ENCODE measurements at places on chromosomes 13 and 19.

DNA sequence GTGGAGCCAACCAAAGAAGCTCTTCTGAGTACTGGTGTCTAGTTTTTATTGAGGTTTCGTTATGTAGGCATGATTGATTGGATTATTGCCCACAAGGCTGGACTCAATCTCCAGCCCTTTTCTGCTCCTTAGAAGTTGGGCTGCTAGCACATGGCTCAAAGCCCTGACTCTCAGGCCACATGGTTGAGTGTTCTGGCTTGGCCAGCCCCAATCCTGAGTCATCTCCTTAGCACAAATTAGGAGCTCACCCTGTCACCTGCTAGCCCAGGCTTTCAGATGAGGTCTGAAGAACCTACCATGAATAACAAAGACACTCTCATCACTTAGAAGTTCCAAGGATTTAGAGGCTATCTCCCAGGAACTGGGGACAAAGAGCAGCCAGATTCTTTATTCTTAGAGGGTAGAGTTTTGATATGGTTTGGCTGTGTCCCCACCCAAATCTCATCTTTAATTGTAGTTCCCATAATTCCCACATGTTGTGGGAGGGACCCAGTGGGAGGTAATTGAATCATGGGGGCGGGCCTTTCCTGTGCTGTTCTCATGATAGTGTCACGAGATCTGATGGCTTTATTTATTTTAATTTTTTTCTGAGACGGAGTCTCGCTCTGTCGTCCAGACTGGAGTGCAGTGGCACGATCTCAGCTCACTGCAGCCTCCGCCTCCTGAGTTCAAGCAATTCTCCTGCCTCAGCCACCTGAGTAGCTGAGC lies 11.3 kb downstream of the DPY19L3 start:
- no peak for DNase-seq

DNA sequence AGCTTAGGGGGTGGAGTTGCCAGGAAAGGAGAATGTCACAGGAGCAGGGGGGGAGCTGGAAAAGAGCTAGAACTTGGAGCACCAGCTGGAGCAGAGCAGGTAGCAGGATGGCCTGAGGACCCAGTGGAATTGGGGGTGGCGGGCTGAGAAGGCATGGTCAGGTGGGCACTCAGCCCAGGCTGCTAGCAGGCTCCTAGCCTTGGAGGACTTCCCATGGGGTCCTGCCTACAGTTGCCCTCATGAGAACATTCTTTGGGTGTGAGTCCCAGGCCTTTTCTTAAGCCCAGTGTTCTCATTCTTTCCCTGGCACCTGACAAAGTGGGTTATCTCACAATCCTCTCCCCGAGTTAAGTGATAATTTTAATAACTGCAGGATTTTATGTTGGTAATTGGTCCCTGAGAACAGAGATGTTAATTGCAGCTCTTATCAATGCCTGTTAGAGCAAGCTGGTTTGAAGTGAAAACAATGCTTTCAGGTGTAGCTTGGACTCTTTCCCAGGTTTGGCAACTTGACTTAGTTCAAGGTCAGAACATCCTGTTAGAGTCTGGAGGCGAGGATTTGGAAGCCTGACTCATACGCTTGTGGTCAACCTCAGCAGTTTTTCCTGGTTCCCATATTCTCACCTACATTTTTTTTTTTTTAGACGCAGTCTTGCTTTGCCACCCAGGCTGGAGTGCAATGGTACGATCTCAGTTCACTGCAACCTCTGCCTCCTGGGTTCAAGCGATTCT lies 18.1 kb upstream of the OLFM4 start:
- no peak for DNase-seq

- DNase-seq, result no peak
These were observed 166.4 kb downstream of the DCLK1 start for GRCh38 chr13:35964863-35965180.

- no peak for DNase-seq
These were observed 624.4 kb upstream of the ARGLU1 start for GRCh38 chr13:107192289-107192688.

DNA sequence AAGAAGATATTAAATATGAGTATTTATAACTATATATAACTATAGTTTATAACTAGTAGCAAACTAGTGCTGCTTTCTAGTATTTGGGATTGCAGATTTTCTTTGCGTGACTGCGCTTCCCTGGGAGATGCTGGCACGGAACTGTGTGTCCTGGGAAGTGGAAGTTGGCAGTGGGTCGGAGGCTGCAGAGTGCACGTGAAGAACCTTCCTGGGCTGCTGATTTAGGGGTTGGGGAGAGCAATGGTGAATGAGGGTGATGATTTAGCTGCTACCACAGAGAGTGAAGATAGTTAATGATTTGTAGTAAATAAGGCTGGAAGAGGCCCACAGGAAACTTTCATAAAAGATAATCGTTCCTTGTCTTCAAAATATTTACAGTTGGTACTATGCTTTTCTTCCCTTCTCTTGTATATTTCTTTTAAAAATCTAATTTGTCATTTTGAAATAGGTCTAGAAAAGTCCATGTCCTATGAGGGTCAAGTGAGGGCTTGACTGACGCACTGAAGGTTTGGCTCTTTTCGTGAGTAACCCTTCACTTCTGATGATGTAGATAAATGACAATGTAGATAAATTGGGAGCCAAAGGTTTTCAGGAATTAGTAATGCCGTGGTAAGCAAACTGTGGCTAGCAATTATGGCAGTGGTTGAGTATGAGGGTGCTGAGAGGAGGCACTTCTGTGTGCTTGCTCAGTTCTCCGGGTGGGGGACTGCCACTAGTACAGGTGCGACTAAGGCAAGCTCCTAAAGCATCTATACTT lies 3.0 kb upstream of the NAA16 start:
- DNase-seq, result no peak

DNA sequence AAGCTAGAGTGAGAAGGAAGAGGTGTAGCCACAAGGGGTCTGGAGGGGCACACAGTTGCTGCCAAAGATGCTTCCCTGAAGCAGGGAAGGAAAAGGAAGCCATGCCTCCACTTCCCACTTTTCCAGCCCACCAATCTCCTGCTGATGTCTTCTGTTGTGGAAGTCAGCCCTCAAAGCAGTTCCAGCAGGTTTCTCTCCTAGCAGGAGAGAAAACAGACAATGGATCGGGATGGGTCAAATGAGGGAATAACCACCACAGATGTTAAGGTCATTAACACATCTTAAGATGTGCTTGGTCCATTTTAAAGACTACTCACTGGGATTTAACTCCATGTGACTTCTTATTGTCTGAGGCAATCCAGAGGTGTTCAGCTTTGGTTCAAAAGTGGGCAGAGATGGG lies 284.1 kb upstream of the SOX21 start:
- DNase-seq, result no peak

DNA sequence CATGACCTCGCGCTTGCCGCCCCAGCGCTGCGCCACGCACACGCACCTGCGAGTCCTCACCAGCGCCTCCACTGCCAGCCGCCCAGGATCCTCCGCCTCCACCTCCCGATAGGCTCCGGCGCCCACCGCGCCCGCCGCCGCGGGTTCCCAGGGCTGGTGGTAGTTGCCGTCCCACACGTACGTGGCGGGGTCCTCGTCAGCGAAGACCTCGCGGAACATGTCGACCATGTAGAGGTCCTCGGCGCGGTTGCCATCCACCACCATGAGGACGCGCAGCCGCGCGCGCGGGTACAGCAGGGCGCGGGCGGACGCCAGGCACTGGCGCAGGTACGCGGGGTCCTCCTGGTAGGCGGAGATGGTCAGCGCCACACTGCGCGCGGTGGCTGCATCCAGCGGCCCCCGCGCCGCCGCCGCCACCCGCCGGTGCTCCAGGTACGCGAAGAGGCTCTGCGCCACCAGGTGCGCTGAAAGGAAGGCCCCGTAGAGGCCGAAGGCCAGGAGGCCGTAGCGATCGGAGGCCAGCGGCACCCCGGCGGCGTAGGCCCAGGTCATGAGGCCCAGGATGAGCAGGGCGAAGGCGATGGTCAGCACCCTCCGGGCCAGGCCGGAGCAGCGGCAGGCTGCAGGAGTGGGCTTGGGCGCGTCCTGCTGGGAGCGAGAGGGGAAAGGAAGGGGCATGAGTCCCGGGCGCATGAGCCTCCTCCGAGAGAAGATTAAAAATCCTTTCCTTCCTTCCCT lies 4.4 kb downstream of the HAS1 start:
- no peak for DNase-seq

DNA sequence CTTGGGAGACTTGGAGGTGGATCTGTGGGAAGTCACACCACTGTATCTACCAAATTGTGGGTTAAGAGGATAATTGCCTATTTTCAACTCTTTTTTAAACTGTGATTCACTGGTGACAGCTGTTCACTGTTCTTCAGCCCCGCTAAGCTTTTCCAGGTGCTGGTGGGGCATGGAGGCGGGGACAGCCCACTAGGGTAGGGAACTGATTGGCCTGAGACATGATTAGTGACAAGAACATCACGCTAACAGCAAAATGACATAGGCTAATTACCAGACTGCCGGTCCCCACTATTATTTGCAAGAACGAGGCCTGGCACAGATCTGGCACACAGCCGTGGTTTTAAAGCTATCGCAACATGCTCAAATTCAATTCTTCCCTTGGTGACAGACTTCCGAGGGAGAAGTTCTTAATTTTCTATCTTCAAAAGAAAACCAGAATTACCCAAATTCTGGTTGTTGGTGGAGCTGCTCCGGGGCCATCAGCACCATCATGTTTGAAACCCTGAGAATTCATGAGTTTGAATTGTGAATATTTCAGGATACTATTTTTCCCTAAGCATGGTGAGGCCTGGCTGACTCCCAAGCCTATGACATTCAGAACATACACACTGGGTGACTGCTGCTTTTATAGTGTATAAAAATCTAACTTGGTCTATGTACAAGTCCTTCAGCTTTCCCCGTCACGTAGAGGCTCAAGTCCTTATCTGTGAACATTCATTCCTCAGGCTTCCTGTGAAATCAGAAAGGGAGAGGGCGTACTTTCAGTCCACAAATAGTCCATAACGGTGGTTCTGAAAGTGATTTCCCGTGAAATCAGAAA lies 17.9 kb downstream of the DOCK9 start:
- DNase-seq, result no peak

- DNase-seq, result no peak
These were observed 366.8 kb downstream of the SLITRK1 start for GRCh38 chr13:83515268-83516015.

GRCh38 chr19:40392894-40393517 lies 3.0 kb upstream of the HIPK4 start:
- no peak for DNase-seq

- no peak for DNase-seq
These were observed 25.2 kb downstream of the IL17D start for GRCh38 chr13:20728579-20729311.
